Activated naive CD8-positive, alpha-beta T cell treated with anti-CD3 and anti-CD28 coated beads, Interleukin-2, amount 10 ng/mL, durations not matched to agents 7 days and 5 days (primary cell): ENCODE measurements at places on chromosomes 7 and 10. TPM values are rescaled to one million over a fixed set of nuclear protein-coding genes. Genes with fewer than 3 reads are reported as not detected.

The IFIT1 gene
- 45.7 TPM for total RNA-seq

The ACSL5 gene
- 59.5 TPM for total RNA-seq

The CFAP43 gene
- 0.25 TPM for total RNA-seq

The ZNF425 gene
- total RNA-seq = 1.0 TPM
